ENCODE measurements at places on chromosomes 4 and X. TPM values are rescaled to one million over a fixed set of nuclear protein-coding genes. Genes with fewer than 3 reads are reported as not detected.
A peak's percentile ranks its signal among the peaks of the same experiment; 100 is the strongest.

- DNase-seq, result peak; percentile 2
Measured at GRCh38 chrX:23008431-23009099, 8.8 kb downstream of the DDX53 start.

DNA sequence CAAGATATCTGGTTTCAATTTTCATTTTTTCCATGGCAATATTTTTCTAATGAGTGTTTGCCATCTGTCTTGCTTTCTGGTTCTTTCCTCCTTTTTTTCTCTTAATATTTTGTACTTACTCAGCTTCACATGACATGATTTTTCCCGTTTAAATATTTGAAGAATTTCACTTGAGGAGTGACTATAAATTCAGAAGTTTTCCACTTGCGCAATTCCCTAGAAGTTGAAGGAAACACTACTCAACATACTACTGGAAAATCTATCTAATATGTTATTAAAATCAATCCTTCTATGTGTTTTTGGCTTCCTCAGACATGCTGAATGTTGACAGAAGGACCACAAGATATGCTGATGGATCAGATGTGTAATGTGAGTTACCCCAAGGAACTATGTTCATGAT, 36.8 kb upstream of the BANK1 start:
- DNase-seq, result no peak

GRCh38 chr4:64617800-64618199, 208.6 kb upstream of the TECRL start:
- DNase-seq, result no peak

DNA sequence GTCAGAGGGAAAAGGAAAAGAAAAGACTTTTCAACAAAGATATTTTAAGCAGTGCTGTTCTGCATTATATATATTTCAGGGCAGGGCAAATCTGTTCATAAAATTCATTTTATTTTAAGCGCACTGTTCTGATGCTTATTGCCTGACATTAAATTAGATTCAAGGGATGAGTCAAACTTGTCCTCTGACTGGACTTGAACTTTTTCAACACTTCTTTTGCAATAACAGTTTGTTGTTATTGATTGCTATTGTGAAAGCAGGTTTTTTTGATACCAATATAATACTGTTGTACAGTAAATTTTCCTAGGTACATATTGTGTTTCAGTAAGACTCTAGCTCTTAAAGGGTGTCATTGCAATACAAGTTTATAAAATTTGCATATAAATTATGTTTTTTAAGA, 481.3 kb downstream of the NAF1 start:
- DNase-seq, result no peak

- DNase-seq, result no peak
Measured at GRCh38 chr4:26856906-26857277, 3.7 kb upstream of the STIM2 start.

DNA sequence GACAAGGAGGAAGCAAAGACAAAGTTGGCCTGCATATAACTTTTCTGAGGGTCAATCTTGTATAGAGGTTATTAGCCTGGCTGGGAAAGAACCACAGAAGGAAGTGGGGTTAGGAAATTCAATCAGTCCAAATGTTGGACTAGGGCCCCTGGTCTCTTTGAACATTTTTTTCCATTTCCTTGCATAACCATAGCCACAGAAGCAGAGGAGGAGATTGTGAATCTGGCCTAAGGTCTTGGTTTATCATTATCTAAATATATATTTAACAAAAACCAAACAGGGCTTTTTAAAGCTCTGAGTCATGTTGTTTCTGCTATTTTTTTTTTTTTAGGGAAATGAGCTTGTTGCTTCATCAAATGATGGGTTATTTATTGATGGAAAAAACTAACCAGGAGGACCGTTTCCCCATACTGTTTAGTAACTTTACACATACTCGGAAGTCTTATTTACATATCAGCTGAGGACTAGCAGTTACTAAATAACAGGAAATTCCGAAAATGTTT, 97.7 kb upstream of the ACSL4 start:
- no peak for DNase-seq

DNA sequence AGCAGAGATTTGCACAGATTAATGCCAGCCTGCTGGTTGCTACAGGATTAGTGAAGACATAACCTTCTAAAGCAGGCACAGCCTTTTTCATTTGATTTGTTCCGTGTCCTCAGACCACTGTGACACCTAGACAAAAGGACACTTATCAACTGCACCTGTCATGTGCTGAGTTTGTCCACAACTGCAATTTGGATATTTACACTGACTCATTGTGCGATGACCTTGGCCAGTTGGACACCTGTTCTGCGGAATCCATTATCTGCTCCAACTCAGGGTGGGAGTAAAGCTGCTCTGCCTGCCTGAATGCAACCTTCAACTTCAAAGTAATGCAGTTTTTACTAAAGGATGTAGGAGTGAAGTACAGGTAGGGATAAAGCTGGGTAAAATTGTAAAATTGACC, 4.1 kb upstream of the NR0B1 start:
- no peak for DNase-seq

The GSX2 gene
- not detected for total RNA-seq

The SMAD1 gene
- total RNA-seq, result 24.1 TPM

All from Panc1 (cell line).